ENCODE measurements at places on chromosomes 1 and 21.

- no peak for DNase-seq
These were observed 80.9 kb upstream of the DPYD start for GRCh38 chr1:98001764-98002163.

DNA sequence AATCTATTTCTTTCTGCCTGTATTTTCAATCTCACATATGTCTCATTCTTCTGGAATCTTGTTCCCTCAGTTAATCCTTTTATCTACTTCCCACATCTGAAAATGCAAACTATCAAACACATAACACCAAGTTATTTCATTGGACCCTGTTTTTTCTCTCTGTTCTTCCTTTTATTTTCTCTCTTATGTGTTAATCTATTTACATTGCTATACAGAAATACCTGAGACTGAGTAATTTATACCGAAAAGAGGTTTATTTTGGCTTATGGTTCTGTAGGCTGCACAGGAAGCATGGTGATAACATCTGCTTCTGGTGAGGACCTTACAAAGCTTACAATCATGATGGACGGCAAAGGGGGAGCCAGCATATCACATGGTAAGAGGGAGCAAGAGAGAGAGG, 247.6 kb downstream of the TGFB2 start:
- no peak for DNase-seq

- no peak for DNase-seq
These were observed 16.9 kb downstream of the CTH start for GRCh38 chr1:70427976-70428375.

DNA sequence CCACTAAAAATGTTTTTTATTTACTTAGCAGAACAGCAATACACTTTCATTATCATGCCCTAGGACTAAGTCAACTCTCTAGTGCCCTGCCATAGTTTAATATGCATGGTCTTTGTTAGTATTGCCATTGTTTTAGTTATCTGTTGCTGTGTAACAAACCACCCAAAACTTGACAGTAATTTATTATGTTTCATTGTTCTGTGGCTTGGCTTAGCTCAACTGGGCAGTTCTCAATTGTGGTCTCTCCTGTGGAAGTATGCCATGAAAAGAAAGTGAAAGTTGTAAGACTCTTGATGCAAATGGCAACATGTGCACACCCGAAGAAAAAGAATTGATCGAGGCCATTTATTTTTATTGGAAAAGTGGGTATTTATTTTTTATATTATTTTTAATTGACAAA, 206.3 kb upstream of the KCTD3 start:
- no peak for DNase-seq

GRCh38 chr21:25331286-25331685, 276.0 kb downstream of the MRPL39 start:
- no peak for DNase-seq

GRCh38 chr1:60747353-60747752, 335.0 kb upstream of the NFIA start:
- DNase-seq = no peak

DNA sequence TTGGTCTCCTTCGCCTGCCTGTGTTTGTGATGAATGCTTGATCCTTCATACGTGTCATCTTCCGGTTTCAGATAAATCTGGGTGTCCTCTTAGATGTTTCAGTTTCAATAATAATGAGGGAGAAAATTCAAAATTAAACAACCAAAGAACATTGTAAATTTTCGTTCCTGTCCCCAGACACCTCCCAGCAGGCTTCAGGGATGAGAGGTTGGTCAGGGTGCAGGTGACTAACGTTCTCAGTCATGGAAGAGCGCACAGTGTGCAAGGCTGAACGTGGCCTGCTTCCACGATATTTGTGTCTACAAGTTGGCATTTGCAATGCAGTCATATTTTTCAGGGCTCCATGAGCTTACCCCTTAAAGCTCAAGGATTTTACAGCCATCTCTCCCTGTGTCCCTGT, 147.1 kb upstream of the ARHGEF16 start:
- no peak for DNase-seq

- DNase-seq = no peak
These were observed 50.0 kb upstream of the DUSP10 start for GRCh38 chr1:221791846-221792245.

- DNase-seq = no peak
These were observed 9.3 kb upstream of the VANGL1 start for GRCh38 chr1:115632251-115633026.

DNA sequence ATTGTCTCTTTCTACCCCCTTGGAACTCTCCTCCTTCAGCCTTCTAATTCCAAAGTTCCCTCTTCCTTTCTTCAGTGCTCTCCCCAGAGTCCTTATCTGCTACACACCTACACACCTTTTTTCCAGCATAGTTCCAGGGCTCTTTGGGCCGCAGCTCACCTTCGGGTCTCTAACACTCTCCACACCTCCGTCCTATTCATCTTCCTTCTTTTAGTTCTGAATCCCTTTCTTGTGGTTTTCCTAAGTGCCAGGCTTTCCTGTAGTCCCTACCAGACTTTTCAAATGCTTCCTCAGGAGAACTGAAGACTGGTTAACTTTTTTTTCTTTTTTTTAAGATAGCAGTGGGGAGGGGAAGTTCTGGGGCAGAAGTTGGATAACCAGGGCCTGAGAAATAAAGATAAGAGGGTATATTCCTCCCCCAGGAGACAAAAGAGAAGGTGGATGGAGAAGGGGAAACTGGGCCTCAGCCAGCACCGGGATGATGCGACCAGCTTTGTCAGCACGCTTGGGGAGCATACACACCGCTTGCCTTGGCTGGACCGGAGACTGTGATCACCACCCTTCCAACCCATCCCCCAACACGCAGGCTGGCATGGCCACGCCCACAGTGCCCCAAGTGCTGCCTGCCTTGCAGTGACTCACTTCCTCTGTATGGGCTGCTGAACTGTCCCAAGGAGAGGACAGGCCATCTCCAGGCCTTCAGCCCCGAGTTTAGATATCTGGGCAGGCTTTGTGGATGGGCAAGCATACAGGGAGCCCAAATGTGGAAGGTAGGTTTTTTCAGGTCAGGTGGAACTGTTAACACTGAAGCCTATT, 2.5 kb upstream of the CERS2 start:
- no peak for DNase-seq

- no peak for DNase-seq
These were observed 79.5 kb downstream of the RWDD3 start for GRCh38 chr1:95313527-95313926.

DNA sequence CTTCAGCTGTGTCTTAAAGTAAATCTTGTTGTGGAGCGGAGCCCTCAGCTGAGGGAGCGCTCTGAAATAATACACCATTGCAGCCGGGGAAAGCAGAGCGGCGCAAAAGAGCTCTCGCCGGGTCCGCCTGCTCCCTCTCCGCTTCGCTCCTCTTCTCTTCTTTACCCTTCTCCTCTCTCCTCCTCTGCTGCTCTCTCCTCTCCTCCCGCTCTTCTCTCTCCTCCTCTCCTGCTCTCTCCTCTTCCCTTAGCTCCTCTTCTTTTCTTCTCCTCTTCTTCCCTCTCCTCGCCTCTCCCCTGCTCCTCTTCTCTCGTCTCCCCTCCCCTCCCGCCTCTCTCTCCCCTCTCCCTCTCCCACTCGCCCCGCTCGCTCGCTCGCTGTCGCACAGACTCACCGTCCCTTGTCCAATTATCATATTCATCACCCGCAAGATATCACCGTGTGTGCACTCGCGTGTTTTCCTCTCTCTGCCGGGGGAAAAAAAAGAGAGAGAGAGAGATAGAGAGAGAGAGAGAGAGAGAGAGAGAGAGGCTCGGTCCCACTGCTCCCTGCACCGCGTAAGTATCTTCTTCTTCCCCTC, at the start of gene PROX1:
Gene PROX1 (plus strand): TSS at position 47 of the 580 bp plus-strand sequence. CDS start 8,563 bp downstream, outside the sequence.
- no peak for DNase-seq

DNA sequence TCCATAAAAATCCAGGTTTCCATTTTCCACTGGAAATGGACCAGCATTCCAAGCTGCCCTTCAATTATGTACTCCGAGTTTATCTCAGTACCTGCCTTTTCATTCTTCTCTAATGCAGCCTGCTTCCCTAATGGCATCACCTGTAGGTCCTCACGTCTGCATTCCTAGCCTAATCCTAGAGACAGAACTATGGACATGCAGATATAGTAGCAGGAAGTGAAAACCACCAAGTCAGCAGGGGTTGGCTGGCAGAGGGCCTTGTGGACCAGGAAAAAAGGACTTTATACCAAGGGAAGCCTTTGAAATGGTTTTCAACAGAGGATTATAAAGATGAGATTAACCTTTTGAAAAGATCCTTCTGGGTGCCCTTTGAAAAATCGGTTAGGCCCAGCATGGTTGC, 135.7 kb upstream of the L1TD1 start:
- DNase-seq = peak; percentile 77

DNA sequence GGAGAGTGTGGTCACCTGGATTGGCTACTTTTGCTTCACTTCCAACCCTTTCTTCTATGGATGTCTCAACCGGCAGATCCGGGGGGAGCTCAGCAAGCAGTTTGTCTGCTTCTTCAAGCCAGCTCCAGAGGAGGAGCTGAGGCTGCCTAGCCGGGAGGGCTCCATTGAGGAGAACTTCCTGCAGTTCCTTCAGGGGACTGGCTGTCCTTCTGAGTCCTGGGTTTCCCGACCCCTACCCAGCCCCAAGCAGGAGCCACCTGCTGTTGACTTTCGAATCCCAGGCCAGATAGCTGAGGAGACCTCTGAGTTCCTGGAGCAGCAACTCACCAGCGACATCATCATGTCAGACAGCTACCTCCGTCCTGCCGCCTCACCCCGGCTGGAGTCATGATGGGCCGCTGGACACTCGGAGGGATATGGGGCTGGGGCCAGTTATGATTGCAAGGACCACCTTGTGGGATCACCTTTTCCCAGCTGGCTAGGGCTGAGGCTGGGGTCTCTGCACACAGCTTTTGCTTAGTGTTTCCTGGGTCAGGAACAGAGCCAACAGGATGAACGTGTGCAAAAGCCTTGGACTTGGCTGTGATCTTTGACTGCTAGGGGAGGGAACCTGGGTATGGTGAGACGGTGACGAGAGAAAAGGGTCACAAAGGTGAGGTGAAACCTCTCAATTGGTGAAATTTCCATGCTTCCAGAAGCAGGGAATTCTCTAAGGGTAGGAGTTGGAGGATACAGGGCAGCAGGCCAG, 4.3 kb upstream of the GNAI3 start:
- no peak for DNase-seq

DNA sequence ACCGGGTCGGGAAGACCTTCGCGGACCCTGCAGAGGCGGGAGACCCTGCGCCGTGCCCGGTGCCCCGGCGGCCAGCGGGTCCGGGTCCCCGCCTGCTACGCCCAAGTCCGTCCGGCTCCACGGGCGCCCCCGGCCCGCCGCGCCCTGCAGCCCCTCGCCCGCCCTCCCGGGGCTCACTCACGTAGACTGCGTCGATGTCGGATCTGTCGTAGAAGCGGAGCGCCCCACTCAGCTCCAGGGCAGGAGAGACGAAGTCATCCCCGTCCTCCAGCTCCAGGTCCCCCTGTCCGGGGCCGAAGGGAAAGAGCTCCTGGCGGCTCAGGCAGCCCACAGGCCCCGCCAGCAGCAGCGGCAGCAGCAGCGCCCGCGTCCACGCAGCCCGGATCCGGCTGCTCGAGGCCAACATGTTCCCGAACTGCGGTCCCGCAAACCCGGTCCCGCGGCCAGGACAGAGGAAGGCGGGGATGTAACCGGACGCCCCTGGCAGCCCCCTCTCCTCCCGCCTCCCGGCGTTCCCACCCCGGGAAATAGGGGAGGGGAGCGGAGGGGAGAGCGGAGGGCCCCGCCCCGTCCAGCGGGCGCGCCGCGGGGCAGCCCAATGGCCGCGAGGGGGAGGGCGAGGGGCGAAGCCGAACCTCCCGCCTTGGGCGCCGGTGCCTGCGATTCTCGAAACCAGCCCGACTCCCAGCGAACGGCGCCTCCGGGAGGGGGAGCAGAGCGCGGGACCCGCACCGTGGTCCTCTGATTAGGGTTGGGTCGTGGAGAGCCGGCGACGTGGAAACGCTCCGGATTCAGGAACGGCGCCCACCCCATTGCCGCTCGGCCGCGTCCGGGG, at the start of gene NID1:
Gene NID1 (minus strand): TSS at position 417 of the 835 bp plus-strand sequence. CDS start 11 bp downstream, at position 406.
- DNase-seq = no peak

DNA sequence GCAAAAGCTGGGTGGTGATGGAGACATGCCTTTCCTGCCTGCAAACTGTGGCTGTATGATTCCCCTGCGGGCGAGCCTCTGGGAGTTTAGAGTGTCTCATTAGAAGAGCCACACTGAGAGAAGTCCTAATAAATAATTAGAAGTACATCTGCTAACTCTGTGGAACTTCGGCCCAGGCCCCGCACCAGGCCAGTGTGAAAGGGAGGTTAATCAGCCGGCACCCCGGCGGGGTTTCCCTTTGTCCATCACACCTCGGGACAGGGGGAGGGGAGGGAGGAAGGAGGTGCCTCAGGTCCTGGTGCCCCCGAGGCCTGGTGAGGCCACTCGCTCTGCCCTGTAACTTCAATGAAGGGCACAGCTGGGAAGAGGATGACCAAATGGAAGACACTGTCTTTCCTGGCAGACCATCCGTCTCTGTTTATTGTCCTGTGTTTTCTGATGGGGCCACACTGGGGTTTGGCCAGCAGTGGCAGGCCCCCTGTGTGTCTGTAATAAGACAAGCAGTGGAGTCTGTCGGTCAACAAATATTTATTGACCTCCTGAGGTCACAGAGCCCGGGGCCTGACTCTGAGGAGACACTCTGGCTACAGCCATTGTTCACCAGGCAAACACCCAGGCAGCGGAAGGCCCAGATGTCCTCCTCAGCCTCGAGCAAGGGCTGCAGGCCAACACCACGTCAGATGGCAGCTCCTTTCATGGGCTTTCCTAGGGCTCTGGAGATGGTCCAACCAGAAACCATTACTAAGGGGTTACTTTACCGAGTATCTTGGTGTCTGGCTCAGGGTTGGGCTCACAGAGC, 267.5 kb upstream of the RAB4A start:
- DNase-seq = no peak

DNA sequence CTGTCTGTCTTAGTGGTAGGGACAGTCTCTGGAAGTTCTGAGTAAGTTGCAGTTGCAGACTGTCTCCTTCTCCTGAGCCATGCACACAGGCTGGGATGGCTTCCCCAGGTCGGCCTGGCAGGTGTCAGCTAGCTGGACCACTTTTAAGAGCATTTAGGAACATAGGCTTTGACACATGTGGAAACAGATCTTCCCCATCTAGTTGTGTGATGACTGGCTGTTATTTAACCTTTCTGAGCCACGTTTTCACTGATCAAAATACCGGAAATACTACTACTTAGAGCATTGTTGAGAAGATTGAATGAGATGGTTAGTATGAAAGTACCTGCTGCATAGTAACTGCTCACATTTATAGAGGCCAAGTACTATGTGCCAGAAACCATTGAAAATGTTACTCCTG, 6.2 kb upstream of the MAPKAPK2 start:
- no peak for DNase-seq

- DNase-seq = no peak
These were observed 919 bp downstream of the HECTD3 start for GRCh38 chr1:45009956-45010854.

- no peak for DNase-seq
These were observed 59.7 kb downstream of the VWA5B1 start for GRCh38 chr1:20350421-20350820.
